ENCODE measurements at places on chromosomes 2 and 18.
A peak's percentile ranks its signal among the peaks of the same experiment; 100 is the strongest.

DNA sequence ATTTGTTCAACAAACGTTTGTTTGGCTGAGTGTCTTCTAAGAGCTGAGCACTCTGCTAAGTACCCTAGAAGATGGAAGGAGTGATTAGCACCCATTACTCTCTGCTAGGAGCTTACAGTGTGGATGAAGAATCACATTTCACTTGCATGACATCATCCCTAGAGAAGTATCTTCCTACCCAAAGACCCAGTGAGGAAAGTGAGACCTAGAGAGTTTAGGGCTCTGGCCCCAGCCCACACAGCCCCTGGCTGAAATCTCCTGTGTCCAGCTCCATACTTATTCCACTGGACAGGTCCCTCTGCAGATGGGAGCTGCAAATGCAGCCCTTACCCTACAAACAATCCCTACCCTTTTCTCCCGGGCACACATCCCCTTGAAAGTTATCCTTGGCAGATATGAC is 26.8 kb upstream of the EPAS1 start:
- no peak for DNase-seq

DNA sequence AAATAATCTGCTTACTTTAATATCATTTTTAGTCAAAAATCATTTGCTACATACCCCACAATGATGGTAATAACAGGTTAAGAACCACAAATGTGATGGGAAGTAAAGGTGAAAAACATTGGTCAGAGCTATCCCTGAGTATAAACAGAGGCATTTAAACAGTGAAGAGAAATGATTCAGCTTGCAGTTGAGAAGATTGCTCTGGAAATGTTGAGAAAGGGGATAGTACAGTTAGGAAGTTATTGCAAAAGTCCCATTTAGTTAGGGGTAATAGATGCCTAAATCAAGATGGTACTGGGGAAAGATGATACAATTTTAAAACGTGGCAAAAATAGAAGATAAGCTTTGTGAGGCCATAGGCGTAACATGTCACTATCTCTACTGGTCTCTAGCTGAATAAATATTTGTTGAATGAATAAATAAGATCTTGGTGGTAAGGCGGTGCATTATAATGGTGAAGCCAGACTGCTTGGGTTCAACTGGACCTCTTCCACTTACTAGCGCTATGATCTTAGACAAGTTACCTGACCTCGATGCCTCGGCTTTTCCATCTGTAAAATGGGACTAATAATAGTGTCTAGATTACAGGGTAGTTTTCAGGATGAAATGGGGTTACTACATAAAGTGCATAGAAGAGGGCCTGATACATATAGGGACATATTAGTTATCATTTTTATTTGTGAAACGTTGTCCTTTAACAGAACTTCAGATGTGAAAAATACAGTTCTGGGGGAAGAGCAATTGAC is 2.0 kb upstream of the BZW1 start:
- DNase-seq, result no peak

DNA sequence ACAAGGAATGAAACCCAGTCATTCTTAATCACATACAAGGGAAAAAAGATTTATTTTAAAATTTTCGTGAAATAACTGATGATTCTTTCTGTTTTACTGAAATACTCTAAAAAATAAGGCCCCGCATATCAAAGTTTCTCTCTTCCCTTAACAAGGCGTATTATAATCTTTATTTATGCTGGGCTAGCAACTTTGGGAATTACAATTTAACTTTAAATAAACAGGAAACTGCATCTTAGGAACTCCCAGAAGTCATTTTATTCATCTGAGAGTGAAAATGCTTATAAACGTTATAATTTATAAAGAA is 166.7 kb downstream of the TCF4 start:
- no peak for DNase-seq

DNA sequence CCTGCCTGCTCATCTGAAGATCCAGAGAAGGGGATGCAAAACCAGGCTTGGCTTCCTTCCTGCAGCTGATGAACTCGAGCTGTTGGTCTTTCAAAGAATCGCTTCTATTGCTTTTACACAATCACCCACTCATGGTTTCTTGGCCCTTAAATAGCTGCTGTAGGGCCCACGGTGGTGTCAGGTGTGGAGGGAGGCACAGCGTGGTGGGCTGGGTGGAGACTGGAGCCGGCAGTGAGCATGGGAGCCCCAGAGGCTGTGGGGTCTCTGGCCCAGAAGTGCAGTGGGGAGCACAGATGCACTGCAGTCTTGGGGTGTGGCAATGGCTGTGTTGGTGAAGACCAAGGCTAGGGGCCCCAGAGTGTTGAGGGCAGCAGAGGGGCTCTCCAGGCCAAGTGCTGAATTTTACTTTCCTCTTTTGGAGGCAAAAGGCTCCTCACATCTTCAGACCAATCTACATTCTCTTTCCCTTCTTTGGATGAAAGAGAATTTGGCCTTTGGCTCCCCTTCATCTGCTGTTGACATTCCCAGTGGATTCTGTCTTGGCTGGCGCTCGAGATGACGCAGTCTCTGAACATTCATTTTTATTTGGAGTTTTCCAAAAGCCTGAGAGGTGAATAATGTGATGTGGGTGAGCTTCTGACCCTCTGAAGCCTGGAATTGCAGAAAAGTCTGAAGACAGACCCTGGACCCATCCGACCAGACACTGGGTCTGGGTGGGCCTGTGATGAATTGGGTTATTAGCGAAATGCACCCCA is 70.1 kb upstream of the ASB18 start:
- no peak for DNase-seq

DNA sequence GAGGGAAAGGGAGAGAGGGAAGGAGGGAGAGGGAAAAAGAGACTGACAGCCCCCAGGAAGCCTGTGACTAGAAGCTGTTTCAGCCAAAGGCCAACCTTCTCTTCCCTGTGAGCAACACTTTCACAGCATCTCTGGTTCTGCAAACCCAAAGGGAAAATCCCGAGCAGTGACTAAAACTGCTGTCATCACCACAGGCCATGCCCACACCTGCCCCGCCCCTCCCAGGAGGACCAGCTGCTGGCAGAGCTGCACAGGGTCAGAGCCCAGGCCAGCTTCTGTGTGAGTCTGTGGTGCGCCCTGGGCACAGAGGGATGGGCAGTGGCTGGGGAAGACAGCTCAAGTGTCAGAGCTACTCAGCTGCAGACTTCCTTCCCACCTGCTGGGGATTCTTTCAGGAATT is 64.9 kb upstream of the OTOS start:
- no peak for DNase-seq

GRCh38 chr18:72171596-72171995 is 372.5 kb downstream of the CBLN2 start:
- DNase-seq, result no peak

DNA sequence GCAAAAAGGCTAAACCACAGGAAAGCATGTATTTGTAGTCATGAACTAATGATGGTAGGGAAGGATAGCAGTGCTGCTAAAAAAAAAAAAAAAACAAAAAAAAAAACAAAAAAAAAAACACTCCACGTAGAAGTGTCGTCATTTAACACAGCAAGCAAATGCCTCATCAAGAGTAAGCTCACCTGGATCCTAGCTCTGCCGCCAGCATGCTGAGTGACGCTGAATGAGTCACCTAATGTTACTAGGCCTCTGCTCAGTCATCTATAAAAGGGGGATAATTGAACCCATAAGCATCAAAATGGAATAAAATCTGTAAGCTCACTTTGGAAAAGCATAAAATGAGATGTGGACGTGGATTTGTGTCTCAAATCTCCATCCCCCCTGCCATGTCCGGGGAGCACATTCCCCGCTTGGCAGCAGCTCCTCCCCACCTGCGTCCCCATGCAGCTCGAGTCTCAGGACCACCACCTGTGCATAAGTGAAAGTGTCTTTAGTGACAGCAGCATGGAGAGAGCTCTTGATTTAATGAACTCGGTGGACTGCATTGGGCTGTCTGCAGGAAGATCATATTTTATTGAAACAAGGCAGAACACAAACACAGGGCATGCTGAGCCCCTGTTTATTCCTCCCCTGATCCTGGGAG is 427.5 kb downstream of the LRATD1 start:
- DNase-seq, result no peak

- DNase-seq, result no peak
These were observed 50.8 kb downstream of the TWIST2 start for GRCh38 chr2:238898534-238899281.

GRCh38 chr18:34397286-34397896 is 172.7 kb upstream of the NOL4 start:
- DNase-seq, result no peak

DNA sequence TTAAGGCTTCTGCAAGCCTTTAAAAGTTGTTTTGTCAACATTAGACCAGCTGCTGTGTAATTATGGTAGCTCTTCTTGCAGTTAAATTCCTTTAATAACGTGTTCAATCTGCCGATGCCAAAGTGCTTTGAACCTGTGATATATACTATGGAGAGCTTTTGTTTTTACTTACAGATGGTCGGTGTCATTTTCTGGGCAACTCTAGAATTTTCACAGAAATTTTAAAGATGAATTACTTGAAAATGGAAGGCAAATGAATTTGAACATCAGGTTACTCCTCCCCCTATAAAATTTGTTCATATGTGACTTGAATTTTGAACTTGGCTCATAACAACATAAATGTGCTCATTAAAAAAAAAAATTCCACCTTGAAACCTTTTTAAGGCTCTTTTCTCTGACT is 23.0 kb downstream of the LYPD6 start:
- DNase-seq, result no peak

GRCh38 chr18:48325115-48325665 is 84.0 kb downstream of the ZBTB7C start:
- no peak for DNase-seq

GRCh38 chr2:46493241-46493970 is 14.0 kb downstream of the TMEM247 start:
- no peak for DNase-seq

DNA sequence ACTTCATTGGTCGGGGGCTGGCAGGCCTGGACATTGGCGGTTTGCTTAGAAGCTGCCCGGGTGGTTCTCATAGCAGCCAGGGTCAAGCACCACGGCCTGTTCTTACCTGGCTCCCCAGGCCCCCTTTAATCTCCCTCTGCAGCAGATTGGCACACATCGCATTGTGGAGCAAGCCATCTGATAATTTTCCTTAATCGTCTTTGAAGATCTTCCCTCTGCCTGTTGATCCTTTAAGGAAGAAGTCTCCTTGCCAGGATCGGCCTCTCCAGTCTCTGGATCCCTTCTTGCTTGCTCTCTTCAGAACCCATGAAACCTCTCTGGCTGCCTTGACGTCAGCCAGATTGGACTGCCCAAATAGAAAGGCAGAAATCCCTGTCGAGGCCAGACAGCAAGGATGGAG is 75.8 kb downstream of the NEDD4L start:
- DNase-seq, result no peak

GRCh38 chr2:45000341-45000901 is 8.8 kb downstream of the SIX2 start:
- peak; percentile 70 for DNase-seq
